Femur (tissue), 1 donor: ENCODE measurements at places on chromosomes 5 and 9.

- no peak for DNase-seq
These were observed 6.3 kb upstream of the IFNA8 start for GRCh38 chr9:21402386-21403251.

DNA sequence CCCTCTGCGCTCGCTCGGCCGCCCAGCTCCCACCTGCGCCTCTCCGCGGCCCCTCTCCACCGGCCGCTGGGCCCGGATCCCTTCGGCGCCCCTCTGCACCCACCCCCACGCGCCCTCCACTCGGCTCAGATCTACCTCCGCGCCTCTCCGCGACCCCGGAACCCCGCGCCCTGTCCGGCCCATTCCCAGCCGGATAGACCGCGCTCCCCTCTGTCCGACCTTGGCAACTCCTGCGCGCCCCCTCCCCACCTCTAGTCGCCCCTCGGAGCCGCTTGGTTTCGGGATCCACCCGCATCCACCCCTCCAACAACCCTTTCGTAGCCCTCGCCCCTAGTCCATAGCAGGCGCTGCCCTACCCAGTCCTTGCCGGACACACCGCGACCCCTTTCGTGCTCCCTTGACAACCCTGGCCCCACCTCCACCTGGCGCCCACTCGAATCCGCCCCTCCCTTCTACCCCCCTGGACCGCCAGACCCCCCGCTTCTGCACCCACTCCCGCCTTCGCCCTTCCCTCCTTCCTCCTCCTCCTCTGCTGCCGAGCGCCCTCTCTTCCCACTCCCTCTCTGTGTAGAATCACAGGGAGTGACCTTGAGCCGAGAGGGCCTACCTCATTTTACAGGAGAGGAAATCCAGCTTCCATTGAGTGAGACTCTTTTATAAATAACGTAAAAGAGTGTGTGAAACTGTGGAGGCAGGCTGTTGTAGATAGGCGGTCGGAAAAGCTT is 525 bp upstream of the AK3 start:
- DNase-seq = no peak

GRCh38 chr5:8350644-8351339 is 481.8 kb downstream of the MTRR start:
- DNase-seq = no peak

DNA sequence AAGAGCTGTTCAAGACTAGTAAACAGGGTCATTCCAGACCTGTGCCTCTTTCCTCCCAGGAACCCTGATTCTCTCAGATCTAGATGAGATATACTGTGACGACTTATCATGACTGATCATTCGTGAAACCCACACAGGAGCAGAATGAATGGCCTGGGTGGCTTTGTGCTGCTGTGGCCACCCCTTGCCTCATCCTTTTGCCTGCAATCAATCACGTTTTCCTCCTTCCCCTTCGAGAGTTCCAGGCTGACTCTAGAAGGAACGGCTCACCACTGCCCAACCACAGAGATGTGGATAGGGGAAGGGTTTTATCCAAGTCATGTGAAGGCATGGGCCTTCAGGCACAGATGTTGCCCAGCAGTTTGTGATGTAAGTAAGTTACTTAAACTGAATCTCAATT is 5.8 kb downstream of the ANXA6 start:
- DNase-seq = no peak

- no peak for DNase-seq
These were observed 35.2 kb downstream of the MACIR start for GRCh38 chr5:103293719-103294118.

- DNase-seq = no peak
These were observed 385.2 kb upstream of the KLF4 start for GRCh38 chr9:107874591-107875369.

DNA sequence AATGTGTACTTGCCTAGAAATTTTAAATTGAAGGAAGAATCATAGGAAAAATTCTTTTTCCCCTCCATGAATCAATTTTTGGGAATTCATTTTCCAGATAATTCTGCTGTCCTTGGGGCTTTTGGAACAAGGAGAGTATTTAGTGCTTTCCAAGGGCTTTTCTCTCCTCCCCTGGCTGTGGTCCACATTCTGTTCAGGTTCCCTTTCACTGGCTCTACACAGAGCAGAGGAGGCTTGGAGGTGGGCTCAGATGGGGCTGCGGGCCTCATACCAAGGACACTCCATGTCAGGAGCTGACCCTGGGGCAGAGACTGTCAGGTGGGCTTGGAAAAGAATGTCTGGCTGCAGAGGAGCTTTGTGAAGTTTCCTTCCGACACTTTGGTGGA is 128.1 kb downstream of the GADD45G start:
- no peak for DNase-seq

GRCh38 chr5:59917121-59917520 is 23.6 kb upstream of the PDE4D start:
- no peak for DNase-seq

GRCh38 chr5:39794513-39795210 is 369.9 kb upstream of the DAB2 start:
- peak; percentile 31 for DNase-seq

- DNase-seq = no peak
These were observed 150.1 kb upstream of the OTULINL start for GRCh38 chr5:14431534-14431933.

GRCh38 chr5:51378448-51379330 is 4.6 kb upstream of the ISL1 start:
- no peak for DNase-seq

- DNase-seq = no peak
These were observed 132.6 kb downstream of the PDZD2 start for GRCh38 chr5:31771500-31771899.

DNA sequence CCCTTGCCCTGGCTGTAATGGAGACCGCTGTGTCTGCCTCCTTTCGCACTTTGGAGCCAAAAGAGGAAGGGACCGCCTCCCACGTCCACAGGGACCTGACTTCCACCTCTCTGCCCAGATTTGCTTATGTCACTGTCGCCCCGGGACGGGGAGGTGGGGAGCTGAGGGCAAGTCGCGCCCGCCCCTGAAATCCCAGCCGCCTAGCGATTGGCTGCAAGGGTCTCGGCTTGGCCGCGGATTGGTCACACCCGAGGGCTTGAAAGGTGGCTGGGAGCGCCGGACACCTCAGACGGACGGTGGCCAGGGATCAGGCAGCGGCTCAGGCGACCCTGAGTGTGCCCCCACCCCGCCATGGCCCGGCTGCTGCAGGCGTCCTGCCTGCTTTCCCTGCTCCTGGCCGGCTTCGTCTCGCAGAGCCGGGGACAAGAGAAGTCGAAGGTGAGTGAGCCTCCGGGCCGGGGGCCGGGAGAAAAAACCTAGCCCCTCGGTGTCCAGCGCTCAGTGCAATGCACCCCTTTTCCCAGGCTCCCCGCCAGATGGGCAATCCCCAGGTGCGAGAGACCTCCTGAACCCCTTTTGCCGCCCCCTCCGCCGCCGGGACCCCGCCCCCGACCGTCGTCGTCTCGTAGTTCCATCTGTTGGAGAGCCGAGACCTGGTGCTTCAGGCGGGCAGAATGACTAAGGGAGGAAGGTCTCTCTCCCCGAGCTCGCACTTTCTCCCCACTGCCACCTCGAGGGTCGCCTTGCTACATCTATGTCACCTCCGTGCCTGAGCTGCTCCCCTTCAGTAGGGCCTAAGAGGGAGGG is at the start of gene GPX3:
GPX3 (plus strand) TSS at position 288 of the 807 bp plus-strand sequence; CDS start at position 352, 64 bp downstream.
- peak; percentile 89 for DNase-seq

DNA sequence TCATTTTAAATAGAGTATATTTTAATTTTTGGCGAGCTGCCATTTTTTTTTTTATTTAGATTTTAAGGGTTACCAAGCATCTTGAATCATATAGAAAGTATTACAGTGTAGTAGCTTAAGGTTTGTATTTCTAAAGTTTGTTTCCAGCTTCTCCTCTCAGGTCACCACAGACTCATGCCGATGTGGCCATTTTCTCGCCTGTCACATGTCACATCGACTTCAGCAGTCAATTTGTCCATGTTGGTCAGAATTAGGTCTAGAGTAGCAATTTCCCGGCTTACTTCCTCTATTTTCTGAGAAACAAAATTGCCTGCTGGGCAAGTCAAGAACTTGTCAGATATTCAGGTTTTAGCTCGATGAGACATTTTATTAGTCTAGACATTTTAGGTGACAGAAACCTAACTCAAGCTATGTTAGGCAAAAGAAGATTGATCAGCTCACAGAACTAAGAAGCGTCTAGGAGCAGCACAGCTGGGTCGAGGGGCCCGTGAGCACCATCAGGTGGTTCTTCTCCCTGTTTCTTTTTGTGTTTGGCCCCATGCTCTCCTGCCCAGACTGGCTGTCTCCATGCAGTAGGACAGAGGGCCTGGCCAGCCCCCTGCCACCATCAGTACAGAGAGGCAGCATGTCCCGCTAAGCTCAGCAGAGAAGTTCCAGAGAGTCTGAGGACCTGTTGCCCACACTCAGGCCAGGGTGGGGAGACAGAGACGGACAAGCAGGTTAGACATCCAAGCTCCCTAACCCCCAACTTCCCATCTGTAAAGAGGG is 48.4 kb upstream of the AFAP1L1 start:
- no peak for DNase-seq

- DNase-seq = peak; percentile 69
These were observed 15.6 kb downstream of the FCN2 start for GRCh38 chr9:134895908-134896833.

GRCh38 chr5:67520161-67520908 is 323.7 kb upstream of the CD180 start:
- no peak for DNase-seq

DNA sequence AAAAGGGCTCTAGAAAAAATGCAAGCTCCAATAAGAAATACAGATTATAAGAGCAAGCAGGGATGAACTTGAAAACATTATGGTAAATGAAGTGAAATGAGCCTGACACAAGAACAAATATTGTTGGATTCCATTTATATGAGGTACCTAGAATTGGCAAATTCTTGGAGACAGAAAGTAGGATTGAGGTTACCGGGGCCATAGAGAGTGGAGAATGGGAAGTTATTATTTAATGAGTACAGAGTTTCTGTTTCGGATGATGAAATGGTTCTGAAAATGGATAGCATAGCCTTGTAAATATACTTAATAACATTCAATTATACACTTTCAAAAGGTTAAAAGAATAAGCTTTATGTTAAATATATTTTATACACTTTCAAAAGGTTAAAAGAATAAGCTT is 75.6 kb upstream of the SLC12A2 start:
- no peak for DNase-seq
